ENCODE measurements at places on chromosomes 2 and 18.

GRCh38 chr2:61379521-61379920 lies 91.4 kb downstream of the USP34 start:
- DNase-seq, result no peak

DNA sequence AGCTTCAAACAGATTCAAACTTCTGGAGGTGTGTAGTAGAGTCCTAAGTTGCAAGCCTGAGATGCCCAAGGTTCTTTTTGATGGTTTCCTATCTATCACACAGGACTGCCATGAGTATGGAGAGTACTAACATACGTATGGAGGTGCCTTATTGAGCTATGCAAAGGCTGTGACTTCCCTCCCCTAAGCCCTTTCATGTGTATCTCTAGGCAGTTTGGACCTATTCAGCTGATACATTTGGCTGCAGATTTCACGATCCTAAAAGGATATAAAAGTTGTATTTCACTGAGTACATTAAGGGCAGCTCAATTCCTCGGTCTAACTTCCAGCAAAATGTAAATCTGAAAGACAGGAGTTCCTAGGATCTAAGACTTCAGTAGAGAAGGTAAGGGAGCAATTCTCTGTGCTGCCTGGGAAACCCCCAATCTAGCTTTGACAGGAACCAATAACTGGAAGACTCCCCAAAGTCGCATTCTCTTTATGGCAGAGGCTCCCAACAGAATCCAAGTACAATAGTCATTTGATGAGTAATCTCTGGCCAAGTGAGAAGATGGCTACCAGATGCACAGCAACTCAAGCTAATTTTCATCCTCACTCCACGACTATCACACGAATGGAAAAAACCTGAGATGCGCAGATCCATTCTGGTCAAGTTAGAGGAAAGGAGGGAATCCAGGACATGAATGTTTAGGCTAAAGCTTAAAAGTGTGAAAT lies 83.8 kb downstream of the ATL2 start:
- no peak for DNase-seq

DNA sequence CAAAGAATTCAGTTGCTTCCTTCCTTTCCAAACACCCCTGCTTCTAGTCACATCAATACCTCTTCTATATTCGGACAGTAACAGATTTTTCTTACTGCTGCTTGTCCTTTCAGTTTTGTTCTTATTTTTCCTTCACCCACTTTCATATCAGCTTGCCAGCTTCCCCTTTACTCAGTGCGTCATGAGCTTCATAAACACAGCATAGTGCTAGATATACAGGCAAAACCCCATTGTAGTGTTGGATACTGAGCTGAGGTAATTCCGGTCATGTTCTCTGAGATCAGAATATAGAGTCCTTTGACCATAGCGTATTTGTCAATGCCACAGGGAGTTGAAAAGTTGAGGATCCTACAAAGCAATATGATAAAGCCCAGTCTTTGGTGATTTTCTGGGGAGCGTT lies 2.4 kb downstream of the FARP2 start:
- DNase-seq, result no peak

GRCh38 chr2:236887531-236887930 lies 198.2 kb upstream of the COPS8 start:
- no peak for DNase-seq

DNA sequence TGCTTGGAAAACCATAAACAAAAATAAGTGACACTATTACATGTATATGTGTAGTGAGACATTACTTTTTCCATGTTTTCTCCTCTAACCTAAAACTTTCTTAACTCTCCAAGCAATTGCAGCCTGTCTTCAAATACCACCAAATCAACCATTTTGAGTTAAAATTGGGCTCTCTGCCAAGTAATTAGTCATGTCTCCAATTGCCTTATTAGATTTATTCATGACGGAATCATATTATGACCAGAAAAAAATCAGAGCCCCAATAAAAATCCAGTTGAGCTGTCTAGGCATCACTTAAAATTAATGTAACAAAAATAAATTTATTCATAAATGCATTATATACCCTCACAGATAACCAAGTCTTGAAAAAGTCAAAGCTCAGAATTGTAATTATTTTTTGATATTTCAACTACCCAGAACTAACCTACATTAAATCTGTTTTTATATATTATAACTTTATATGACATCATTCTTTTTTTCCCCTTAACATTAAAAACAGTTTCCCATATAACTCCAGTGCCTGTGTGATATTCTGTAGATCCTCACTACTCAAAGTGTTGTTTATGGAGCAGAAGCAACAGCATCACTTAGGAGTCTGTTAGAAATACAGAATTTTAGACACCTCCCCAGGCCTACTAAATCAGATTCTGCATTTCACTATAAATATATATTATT lies 157.0 kb downstream of the ERBB4 start:
- DNase-seq, result no peak

DNA sequence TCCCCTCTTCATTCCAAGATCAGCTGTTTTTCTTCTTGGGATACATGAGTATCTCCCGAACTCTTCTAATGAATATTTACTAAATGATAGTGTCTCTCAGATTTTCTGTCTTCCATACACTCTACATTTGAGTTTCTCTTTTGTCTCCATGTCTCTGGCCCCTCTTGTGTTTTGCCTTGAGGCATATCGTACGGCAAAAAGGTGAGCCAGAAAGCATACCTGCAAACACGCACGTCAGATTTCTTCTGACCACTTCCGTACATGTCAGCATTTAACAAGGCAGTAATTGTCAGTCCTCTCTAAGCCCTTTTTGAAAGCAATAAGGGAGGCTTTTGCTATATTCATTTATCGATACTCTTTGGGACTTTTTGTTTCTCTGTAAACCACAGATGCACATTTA lies 82.4 kb downstream of the FEZ2 start:
- no peak for DNase-seq

DNA sequence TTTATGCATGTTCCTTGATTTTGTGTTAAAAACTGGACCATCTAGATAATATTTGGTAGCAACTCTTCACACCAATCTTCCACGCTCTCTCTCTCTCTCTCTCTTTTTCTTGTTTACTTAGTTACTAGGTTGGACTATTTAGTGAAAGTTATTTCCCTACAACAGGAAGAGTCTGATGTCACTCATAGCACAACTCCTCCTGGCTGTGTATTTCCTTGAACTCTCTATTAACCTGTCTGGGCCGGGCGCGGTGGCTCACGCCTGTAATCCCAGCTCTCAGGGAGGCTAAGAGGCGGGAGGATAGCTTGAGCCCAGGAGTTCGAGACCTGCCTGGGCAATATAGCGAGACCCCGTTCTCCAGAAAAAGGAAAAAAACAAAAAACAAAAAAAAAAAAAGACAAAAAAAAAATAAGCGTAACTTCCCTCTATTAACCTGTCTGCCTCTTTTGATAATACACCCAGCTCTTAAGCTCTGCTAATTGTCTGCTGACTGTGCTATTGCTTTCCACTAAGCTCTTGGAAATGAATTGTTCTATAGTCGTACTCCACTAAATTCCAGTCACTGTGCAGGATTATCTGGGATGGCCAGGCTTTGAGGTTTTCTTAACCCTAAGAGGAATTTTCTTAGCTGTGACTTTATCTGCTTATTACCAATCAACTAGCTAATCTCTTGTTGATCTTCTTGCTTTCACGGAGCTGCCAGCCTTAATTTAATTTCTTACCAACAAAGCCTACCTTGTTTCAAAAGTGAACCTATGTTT lies 18.1 kb upstream of the CDH19 start:
- no peak for DNase-seq

DNA sequence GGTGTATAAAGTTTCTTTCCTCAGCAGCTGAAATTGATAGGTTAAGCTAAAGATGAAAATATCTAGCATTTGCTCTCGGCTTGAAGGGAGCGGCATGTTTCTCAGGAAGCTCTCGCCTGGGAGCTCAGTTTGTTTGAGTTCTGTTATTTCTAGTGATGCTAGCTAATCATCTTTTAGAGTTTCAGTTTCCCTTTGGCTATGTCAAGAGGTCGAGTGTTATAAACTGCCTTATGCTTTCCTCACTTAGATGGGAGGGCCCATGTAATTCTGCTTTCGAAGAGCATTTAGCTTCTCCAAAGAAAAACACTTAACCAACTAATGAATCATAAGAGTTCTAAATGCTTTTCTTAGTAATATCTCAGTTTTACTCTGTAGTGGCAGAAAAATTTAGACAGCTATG lies 33.6 kb downstream of the PLCL1 start:
- DNase-seq, result no peak

DNA sequence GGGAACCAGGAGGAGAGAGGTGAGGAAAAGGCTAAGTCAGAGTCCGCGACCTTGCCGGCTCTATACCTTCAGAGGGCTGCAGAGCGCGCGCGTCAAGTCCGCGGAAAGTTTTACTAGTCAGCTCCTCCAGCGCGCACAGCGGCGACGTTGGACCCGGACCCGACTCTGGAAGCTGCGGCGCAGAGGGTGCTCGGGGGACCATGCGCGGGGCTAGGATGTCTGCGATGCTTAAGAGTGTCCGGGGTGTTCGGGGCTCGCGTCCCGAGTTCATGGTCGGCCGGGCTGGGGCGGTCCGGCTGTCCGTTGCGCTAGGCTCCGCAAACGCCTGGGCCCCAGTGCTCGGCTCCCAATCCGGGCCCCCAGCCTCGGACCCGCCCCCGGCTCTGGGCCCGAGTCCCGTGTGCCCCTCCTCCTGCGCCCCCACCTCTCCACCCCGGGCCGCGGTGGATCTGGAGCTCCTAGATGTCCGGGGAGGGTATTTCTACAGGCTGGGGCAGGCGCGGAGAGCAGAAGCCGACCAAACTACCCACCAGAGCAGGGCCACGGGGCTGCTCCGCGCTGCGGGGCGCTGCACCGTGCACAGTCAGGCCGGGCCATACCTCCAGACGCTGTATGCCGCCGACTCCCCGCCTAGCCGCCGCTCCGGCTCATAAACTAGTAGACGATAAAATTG lies at the start of gene LBX2:
TSS of gene LBX2 (minus strand) at position 337 of the 673 bp plus-strand sequence. CDS start at position 271, 66 bp downstream.
- DNase-seq, result no peak

GRCh38 chr2:174745142-174745541 lies 19.1 kb downstream of the CHRNA1 start:
- no peak for DNase-seq

DNA sequence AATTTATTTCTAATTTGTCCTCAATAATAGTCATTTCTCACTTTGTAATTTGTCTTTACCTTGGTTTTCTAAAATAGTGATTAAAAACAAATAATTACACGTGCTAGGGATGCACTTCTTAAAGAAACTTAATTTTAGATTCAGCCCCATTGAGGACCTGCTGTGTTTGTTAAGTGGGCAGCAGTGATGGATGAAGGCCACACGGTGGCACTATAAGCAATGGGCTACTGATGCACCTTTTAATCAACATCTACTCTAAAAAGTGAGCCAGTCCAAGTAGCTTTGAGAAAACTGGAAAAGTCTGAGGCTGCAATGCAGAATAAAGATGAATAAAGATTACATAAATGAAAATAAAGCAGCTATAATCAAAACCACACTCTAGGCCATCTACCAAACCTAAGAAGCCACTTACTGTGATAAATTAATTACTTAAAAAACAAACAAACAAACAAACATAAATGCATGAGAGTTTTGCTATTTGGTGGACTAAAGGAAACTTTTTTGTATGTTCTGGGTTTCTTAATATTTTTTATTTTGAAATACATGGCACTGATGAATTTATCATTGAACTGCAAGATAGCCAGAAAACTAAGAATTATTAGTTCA lies 89.3 kb downstream of the PDE11A start:
- DNase-seq, result no peak

DNA sequence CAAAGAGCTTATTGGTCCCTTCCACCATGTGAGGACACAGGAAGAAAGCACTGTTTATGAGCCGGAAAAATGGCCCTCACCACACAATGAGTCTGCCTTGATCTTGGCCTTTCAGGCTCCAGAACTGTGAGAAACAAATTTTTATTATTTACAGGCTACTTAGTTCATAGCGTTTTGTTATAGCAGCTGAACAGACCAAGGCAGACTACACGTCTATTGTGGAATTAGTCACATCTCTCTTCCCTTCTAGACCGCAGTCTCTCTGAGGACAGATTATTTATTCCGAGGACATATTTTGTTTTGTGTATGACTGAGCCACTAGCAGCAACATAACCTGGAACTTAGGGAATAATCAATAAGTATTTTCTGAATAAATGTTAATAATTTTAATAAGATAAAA lies 125.5 kb downstream of the ASB1 start:
- DNase-seq, result no peak

DNA sequence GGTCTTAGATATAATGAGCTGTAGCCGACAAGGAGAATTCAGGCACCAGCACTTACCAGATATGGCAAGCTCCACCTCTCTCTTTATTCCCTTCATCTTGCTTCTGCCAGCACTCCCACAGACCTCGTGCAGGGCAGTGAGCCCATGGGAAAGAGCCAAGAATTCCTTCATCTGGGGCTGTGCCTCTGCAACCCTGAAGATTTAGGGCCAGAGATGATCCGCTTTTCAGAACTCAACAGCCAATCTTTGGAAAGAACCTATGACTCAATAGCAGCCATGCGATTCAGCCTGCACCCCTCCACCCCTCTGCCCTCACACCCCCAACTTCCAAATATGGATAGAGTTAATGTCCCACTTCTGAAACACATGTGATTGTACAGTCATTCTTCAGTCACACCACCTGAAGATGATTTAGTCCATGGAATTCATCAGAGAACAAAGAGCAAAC lies 533.7 kb upstream of the TNP1 start:
- no peak for DNase-seq

DNA sequence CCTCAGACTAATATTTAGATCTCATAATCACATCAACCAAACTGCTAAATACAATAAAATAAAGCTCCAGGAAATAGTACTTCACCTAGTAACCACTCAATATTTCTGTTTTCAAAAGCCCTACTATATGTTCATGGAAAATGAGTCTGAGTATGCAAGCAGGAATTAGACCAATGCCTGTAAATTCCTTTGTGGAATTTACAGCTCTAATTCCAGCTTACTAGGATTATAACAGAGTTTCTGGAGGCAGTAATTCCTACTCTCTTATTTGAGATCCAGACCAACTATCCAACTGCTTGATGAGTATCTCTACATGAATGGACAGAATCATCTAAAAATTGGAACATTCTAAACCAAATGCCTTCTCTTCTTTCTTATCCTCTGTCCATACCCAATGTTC lies 11.6 kb downstream of the CDKL4 start:
- DNase-seq, result no peak

GRCh38 chr2:32425719-32426141 lies 68.9 kb downstream of the BIRC6 start:
- no peak for DNase-seq

GRCh38 chr2:239267288-239267951 lies 133.4 kb downstream of the HDAC4 start:
- peak; percentile 89 for DNase-seq

- no peak for DNase-seq
These were observed 9.1 kb upstream of the DSG3 start for GRCh38 chr18:31438402-31438801.
